ENCODE measurements at places on chromosomes 1 and 21.
A peak's percentile ranks its signal among the peaks of the same experiment; 100 is the strongest.

- no peak for DNase-seq
These were observed 3.8 kb downstream of the NCDN start for GRCh38 chr1:35561297-35561971.

- no peak for DNase-seq
These were observed 97.8 kb upstream of the C8B start for GRCh38 chr1:57063406-57064125.

GRCh38 chr1:183687546-183688304 lies 34.6 kb upstream of the APOBEC4 start:
- no peak for DNase-seq

DNA sequence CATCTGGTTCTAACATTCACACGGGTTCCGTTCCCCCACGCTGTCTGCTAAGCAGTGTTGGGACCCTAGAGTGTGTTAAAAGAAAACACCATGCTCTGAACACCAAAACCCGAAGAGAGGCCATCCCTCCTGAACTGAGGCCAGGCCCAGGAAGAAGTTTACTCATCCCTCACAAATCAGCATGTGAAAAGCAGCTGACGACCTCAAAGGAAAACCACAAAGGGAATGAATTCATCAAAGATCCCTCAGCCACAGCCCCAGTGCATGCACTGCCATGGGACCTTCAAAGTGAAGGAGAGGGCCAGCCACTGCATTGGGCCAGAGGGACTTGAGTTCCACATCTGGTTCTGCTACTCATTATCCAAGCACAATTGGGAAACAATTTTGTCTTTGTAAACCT lies 7.0 kb upstream of the PSEN2 start:
- no peak for DNase-seq

- DNase-seq = no peak
These were observed 121.1 kb upstream of the RUNX1 start for GRCh38 chr21:35170244-35170643.

- DNase-seq = peak; percentile 38
These were observed 1.1 kb downstream of the LUZP1 start for GRCh38 chr1:23167353-23168078.

DNA sequence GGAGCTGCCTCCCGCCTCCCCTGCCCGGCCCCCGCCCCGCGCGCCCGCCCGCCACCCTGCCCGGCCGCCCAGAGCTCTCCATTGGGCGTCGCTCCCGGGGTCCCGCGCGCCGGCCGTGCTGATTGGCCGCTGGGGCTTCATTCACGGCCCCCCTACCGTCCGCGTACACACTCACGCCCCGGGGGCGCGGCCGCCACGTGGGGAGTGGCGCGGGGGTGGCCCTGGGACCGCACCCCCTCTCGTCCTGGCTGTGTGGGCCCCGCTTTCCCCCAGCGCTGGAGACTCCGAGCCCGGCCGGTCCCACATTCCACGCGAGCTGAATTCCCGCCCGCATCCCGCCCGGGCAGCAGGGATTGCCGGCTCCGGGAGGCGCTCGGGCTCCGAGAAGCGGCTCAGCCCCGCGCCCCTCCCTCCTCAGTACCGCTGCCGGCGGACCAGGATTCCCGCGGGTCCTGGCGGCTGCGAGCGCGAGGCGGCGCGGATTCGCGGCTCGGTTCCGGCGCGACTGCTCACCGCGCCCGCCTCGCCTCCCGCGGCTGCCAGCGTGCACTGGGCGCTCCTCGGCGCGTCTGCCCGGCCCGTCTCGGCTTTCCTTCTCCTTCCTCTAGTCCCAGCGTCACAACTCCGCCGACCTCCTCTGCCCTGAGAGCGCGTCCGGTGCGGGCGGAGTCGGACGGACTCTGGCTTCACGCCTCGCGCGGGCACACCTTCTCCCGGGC lies 450 bp upstream of the POU3F1 start:
- DNase-seq = peak; percentile 63

GRCh38 chr1:168104535-168104934 lies 32.2 kb downstream of the GPR161 start:
- no peak for DNase-seq

GRCh38 chr1:60697204-60697994 lies 385.0 kb upstream of the NFIA start:
- no peak for DNase-seq

DNA sequence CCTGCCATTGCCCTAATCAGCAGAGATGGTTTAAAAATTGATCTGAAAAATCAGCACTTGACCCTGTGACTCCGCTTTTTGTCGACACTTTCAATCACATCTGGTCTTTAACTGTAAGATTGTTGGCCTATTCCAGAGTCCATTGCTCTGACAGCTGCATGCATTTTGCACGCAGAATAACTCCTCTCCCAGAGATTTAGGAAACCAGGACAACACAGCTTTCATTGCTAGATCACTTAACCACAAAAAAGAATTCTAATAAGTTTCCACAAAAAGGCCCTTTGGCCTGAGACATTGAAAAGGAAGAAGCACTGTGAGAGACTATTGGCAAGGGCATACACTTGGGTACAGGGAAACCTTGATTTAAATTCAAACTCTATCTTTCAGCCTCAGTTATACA lies 373.1 kb downstream of the TGFB2 start:
- DNase-seq = no peak

DNA sequence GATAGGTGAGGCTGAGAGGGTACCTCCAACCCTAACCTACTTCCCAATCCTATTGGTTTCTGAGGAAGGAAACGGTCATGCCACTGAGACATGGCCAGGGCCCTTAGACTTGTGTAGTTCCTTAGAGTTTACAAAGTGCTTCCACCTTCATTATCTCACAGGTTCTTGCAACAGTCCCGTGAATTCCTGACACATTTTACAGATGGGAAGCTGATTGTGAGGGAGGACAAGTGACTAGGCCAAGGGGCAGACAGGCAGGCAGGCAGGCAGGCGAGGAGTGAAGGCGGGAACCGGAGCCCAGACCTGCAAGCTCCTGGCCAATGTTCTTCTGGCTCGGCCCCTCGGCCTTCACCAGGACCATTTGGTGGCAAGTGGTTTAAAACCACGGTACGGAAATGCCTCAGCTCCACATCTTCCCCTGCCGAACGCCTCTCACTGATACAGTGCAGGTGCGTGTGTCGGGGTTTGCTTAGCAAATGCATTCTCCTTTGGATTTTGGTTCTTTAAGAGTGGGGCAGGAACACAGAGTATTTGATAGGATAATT lies 45.1 kb downstream of the ZBTB18 start:
- DNase-seq = no peak

DNA sequence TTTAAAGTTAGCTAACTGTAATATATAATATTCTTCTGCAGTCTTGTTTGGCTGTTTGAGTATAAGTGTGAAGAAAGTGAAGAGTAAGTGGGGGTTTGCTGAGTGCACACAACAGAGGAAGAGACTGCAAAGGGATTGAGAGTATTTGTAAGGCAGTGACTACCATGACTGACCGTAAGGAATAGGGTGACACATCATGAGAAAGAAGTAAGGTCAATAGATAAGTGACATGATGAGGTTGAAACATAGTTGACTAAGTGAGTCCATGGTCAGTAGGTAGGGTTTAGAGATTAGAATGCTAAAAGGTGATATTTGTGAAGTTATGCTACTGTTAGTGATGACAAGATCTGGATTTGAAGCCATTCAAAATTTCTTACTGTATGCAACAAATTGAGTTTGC lies 27.7 kb downstream of the WARS2 start:
- no peak for DNase-seq

DNA sequence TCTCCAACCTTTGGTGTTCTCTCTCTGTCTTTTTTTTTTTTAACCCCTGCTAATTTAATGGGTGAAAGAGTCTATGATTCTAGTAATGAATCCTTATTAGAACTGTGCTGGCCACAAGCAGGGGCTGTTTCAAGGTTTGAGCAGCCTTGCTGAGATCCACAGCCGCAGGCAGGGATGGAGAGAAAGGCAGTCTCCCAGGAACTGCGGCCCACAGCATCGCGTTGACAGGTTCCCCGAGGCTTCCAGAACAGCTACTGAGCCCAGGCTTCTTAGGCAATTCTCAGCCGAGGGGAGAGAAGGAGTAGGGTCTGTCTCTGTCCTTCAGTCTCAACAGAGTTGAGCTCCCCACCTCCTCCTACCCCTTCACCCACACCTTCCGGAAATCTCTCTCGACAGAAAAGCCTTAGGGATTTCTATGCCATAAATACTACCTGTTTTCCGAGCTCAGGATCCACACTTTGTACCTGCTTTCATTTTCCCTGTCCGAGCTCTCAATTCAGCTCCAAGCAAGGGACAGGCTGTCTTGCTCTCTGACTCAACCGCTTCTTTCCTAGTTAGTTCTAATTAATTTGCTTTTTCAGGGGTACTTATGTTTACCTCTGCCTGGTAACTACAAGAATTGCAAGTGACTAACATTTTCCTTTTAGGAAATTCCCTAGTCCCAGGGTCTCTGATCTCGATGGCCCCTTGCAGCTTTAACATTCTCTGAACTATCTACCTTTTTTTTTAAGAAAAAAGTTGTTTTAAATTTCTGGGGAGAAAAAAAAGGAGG lies 6.7 kb upstream of the CASZ1 start:
- DNase-seq = no peak

- DNase-seq = no peak
These were observed 28.9 kb downstream of the FAAP20 start for GRCh38 chr1:2165646-2166045.

DNA sequence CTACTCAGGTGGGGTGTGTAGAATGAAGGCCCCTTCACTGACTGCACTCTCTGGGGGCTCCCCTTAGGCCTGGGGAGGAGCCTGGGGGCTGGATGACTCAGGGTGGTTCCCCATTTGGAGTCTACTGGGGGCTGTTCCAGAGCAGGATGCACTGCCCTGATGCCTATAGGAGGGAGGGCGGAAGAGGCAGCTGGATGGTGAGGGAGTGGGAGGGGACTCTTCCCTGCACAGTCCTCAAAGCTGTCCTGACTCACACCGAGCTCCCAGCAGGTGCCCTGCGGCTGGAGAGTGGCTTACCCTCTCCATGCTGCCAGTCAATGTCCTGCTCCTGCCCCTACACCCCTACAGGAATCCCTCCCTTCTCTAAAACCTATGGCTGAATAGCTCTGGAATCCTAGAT lies 204.4 kb downstream of the TRABD2B start:
- DNase-seq = no peak

DNA sequence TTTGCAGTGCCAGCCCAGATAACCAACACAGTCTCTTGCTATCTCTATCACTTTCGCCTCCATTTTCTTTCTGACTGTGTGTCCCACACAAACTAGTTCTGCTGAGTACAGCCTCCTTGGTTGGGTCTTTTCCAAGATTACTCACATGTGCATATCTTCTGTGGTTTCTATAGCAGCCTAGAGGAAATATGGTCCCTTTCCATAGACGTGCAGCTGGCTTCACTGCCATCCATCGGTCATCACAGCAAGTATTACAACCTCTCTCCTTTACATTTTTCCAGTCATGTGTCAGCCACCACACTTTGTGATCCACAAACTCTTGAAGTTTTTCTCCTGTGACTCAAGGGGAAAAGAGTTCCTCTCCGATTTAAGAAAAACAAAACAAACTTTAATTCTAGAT lies 893.4 kb upstream of the ADGRL4 start:
- DNase-seq = no peak

DNA sequence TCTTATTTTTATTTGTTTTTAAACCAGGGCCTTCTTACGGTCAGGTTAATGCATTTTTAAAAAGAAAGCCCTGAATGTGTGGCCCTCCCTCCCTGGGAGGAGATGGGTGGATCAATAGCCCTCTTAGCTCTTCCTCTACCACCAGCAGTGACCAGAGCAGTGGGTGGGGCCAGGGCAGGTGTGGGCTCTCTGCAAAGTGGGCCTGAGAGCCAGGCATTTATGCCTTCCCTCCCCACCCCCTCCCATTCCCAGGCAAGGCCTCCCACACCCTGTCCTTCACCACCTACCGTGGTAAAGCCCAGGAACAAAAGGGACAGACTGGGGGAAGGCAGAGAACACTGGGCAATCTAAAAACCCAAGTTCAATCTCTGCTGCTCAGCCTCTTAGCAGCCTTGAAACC lies 63.9 kb downstream of the SSBP3 start:
- no peak for DNase-seq

DNA sequence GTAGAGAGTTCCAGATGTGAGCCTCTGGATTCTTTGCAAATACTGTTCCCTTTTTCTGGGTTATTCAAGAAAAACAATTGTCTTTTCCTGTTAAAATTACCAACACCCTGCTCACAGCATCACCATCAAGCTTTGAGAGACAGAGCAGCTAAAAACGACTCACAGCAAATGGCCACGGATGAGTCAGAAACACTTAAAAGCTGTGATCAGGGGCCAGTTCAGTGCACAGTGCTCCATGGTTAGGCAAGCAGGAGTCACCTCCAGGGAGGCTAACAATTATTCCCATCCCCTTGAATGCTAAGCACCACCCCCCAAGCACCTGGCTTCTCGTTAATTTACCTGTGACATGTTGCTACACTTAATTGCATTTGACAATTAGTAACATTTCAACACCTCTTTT lies 128.4 kb upstream of the CAMK1G start:
- no peak for DNase-seq

- no peak for DNase-seq
These were observed 135.0 kb downstream of the KCNJ6 start for GRCh38 chr21:37780991-37781983.

- no peak for DNase-seq
These were observed 18.5 kb downstream of the TP73 start for GRCh38 chr1:3670823-3671265.

- no peak for DNase-seq
These were observed 22.7 kb downstream of the NENF start for GRCh38 chr1:212455401-212455800.

- no peak for DNase-seq
These were observed 124.5 kb downstream of the ATF6 start for GRCh38 chr1:161890574-161890973.

GRCh38 chr1:182714546-182714945 lies 30.2 kb upstream of the RGS8 start:
- no peak for DNase-seq

DNA sequence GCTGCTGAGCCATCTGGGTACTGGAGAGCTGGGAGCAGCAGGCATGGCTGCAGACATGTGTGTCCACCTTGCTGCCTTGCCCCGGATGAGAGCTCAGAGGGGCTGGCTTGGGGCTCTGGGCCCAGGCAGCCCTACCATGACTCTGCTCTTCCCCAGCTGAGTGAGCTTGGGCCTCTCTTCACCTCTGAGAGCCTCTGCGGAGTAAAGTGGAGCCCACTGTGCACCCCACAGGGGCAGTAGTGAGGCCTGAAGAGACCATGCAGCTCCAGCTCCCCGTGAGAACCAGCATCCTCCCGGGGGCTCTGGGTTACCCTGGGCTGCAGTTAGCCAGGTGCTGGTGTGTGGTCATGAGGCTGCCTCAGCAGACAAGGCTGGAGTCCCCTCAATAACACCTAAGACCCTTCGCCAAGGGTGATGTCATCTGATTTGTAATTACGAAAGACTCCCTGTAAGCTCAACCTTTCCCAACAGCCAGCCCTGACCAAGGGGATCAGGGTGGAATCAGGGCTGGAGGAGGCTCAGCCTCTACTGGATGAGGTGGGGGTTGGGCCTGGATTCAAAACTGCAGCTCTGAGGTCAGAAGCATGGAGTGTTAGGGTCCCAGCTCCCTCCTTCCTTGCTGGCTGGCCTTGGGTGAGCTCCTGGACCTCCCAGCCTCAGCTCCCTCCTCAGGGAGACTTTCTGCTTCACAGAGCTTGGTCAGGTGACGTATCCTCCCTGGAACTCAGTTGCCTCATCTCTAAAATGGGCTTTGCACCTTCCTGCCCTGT lies 308.0 kb downstream of the MATN1 start:
- DNase-seq = no peak

All from T-helper 9 cell (primary cell).